ENCODE measurements at places on chromosomes 12 and 14.

GRCh38 chr12:83086023-83086422 lies 399.3 kb downstream of the TMTC2 start:
- DNase-seq, result no peak

GRCh38 chr14:39102265-39102968 lies 618 bp downstream of the SEC23A start:
- peak; percentile 66 for DNase-seq

DNA sequence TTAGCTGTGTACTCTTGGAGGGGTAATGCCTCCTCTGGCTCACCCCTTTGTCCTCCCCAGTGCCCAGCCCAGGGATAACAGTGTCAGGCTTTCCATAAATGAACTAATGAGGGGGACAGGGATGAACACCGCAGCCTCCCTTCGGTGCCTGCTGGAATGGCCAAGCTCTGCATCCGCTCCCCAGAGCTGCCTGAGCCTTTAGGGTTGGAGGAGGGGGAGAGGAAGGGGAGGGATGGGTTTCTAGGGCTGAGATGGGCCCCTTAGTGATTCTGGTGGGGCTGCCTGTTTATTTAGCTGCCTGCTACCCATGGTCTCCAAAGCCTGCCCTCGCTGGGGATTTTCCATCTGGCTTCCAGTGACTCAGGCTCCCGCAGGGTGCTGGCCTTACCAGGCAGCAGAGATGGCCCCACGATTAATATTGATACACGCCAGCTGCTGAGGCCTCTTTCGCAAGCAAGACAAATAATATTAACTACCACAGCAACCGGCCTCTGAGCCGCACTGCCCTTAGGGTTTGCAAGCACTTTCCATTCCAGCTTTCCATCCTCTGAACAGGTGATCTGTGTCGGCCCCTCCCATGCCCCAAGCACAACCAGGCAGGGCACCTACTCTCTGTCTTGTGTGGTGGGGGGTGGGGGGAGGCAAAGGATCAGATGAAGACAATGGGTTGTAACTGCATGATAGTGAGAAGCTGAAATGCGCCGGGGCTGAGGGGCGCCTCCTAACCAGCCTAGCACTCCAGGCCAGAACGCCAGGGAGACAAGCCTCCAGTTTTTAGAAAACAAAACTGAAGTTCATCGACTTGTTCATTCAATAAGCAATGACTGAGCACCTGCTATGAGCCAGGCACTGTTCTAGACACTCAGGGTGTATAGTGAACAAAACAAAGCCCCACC lies 56.7 kb downstream of the C14orf132 start:
- no peak for DNase-seq

DNA sequence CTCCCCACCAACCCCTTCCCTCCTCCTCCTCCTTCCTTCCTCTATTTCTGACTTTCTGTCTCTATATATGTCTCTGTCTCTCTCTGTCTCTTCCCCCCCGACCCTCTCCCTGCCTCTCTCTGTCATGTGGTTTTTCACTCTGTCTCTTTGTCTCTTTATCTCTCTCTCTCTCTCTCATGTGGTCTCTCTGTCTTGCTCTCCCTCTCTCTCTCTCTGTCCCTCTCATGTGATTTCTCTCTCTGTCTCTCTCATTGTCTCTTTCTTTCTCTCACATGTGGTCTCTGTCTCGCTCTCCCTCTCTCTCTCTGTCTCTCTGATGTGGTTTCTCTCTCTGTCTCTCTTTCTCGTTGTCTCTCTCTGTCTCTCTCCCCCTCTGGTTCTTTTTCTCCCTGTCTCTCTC lies 59.3 kb downstream of the PHETA1 start:
- no peak for DNase-seq
